ENCODE measurements at places on chromosomes 1 and 21.

- DNase-seq, result no peak
These were observed 71.0 kb downstream of the TRIM11 start for GRCh38 chr1:228335406-228336307.

DNA sequence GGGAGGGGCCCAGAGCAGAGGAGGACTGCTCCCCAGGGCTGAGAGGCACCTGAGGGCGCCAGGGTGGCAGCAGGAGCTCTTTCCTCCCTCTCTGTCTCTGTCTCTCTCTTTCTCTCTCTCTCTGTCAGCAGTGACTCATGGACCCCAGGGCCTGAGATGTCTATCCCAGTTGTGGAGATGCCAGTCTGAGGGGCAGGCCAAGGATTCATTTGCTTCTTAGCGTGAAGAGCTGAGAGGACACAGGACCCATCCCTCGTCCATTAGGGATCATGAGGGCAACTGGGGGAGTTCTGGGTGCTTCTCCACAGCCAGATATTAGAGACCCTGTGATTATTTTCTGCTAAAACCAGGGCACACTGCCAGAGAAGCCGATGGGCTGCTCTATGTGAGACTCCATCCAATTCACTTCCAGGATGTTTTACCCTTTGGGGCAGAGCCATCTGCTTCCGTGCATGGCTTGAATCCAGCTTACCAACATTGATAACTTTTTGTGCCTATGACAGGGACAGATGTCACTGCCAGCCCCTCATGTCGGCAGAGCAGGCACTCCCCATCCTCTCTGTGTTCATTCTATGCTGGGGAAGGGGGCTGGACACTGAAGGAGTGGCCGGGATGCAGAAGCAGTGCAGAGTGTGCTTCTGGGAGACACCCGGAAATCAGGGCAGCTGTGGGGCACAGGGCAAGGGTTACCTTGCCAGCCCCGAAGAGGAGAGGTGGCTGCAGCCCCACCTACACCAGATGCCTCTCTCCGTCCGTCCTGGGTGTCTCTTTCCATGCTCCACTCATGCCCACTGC lies 4.1 kb upstream of the PCBP3 start:
- DNase-seq, result no peak

DNA sequence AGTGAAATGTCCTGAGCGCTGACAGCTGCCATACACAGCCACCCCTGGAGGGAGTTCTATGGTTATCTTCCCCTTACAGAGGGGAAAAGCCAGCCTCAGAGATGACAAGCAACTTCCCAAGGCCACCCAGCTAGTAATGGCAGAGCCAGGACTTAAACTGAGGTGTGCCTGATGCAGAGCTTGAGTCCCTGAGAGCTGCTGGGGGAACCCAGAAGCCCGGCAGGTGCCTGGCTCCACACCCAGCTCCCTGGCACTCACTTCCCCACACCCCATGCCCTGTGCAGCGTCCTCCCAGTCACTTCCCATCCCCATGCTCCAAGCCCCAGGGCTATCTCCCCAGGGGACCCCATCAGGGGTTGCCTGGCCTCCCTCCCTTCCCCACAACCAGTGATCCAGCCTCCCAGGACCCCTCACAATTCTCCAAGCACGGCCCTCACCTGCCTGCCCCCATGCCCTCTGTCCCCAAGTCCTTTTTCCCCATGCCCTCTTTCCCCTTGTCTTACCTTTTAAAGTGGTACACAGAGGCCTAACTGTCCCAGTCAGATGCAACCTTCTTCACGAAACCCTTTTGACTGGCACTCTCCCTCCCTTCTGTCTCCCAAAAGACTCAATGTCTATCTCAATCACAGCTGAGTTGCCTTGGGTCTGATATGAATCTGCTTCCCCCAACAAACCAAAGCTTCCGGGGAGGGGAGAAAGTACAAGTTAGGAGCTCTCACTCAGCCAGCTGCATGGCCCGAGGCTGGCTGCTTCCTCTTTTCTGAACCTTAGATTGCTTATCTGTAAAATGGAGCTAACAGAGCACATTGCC lies 39.8 kb upstream of the LRP8 start:
- no peak for DNase-seq

DNA sequence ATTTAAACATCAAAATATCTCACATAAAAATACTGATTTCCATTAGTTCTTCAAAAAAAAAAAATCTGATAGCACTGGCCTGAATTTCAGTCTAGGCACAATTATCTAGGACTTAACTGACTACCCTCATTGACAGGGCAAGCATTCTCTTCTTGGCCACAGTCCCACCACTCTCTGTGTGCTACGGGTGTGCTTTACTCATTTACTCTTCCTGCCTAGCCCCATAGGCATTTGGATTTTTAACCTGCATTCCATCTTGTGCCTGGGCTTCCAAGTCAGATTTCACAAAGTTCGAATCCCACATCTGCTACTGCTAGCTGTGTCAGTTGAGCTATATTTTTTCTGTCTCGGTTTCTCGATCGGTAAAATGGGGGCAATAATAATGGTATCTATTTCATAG lies 38.0 kb downstream of the PTPN14 start:
- no peak for DNase-seq

DNA sequence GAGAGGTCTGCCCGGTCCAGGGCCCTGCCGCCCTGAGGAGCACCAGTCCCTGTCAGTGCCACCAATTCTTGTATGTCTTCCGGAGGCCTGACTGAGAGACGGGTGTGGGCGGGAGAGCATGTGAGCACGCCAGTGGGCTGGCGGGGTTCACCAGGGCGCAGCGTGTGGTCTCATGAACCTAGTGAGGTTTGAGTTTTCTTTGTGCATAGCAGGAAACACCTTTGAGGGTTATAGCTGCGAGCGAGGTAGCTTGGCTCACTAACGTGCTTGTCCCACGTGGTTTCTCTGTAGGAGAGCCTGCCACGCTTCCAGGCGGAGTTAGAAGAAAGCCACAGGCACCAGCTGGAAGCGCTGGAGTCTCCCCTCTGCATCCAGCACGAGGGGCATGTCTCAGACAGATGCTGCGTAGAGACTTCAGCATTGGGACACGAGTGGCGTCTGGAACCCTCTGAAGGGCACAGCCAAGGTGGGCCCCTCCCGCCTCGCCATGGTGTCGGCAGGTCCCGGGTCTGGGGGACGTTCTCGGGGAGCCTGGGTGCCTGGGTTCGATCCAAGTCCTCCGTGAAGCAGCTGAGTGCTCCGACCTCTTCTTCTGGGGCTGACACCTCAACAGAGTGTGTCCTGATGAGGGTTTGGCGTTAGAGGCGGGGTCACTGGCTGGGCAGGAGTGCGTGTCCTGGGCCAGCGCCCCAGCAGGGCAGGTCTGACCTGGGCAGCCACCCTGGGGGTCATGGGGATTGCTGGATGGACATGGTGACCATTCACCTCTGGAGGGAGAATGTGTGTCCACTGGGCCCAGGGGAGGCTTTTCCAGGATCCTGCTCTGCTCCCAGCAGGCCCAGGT lies 31.4 kb downstream of the PCNT start:
- no peak for DNase-seq

DNA sequence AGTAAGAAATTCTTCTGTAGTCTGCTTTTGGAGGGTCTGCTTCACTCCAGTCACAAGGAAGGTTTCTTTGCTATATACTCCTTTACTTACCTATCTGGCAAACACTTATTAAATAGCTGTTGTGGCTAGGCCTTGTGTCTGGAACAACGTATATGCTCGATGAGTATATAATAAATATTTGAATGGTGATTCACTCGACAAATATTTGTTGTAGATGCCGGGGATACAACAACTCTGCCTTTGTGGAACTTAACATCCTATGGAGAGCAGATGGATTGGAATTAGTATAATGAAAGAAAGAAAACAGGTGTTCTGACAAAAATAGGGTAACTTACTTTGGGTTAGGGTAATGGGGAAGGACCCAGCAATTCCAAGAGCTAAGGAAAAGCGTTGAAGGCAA lies 31.1 kb downstream of the KPNA6 start:
- peak; percentile 55 for DNase-seq

- DNase-seq, result no peak
These were observed 21.4 kb downstream of the WNT4 start for GRCh38 chr1:22121421-22121911.

DNA sequence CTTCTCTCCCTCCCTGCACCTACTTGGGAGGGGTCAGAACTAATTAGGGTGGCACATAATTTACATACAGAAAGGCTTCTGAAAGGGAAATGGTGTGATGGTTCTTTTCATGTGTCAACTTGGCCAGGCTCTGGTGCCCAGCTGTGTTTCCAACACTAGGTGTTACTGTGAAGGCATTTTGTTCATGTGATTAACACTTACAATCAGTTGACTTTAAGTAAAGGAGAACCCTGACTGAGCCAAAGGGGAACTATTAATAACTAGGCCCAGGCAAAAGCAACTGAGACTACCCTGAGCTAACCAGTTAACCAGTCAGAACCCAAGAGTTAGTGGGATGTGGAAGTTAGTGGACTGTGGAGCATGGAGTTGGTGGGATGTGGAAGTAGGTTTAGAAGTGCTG lies 114.9 kb downstream of the SEC16B start:
- DNase-seq, result no peak

DNA sequence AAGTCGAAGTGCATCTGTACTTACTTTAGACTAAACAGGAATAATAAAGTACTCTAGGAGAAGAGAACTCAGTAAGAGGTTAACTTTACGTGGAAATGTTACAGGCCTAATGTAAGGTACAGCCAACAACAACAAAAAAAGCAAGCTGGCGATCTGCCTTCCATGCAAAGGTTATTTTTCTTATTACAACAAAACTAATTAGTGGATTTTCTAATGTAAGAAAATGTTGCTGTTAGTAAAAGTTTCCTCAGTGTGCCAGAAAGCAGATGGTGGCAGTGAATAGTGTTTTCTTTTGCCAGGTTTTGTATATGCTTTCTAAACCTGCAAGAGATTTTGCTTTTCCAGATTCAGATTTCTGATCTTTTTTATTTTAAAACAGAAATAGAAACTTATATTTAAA lies 179.2 kb downstream of the NFIA start:
- DNase-seq, result no peak

Data from ACHN (cell line).